ENCODE measurements at places on chromosomes 7 and 10.

- no peak for DNase-seq
Observed at GRCh38 chr7:107056728-107057473, 12.4 kb downstream of the PRKAR2B start.

DNA sequence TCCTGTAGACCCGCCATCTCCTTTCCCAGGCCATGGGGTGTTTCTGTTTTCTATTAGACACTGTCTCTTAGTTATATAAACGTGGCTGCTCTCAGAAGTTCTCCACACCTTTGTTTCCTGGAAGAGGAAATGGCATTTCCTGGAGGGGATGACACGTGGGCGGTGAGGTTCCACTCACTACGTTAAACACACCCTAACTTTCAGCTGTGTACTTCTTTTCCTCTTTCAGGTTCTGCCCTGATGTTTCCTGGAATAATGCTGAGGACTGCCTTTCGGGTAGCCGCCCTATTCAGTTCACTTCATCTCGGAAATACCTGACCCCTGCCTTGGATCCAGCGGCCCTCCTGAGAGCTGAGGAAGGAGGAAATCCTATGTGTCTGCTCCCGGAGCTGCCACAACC lies 3.4 kb upstream of the PRKCQ start:
- no peak for DNase-seq

DNA sequence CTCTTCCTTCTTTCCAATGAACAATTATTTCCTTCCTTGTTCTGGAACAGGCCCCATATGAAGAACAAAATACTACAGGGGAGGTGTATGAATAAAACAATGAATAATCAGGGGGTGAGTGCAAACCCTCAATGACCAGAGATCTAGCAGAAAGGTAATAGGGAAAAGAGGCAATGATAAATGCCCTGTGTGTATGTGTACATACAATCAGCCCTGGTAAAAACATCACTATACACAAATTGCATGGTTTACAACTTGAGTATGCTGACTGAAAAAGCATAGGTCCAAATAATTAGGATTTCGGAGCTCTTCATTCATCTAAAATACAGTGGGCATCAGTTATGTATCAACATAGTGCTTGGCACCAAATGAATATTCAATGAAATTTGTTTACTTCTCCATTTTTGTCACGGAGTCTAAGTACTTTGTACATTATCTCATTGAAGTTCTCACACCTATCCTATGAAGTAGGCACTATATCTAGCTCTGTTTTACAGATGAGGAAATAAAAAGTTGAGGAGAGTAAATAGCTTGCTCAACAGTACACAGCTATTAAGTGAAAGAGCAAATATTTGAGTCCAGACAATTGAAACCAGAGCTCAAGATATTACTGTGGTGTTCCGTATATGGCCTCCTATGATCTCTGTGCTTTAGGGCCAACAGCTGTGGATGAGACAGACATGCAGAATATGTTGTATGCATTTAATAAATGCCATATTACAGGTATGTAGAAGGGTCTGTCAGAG lies 1065.4 kb downstream of the SORCS3 start:
- DNase-seq, result no peak

DNA sequence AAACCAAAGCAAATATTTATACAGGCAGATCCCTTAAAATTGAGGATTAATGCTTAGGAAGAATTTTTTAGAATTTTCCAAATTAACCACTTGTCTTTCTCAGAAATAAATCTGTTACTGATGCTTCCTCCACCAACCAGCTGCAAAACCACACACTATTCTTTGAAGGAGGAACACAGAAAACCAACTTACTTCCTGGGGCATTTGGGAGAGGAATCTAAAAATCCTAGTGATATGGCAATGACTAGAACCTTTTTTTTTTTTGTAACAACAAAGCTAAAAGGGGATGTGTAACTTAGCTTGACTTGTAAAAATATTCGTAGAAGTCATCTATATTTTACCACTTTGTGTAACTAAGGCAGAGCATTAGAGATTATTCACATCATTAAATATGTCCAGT lies 5.1 kb upstream of the TM9SF3 start:
- no peak for DNase-seq

- no peak for DNase-seq
Observed at GRCh38 chr10:52752801-52753445, 19.7 kb downstream of the MBL2 start.

DNA sequence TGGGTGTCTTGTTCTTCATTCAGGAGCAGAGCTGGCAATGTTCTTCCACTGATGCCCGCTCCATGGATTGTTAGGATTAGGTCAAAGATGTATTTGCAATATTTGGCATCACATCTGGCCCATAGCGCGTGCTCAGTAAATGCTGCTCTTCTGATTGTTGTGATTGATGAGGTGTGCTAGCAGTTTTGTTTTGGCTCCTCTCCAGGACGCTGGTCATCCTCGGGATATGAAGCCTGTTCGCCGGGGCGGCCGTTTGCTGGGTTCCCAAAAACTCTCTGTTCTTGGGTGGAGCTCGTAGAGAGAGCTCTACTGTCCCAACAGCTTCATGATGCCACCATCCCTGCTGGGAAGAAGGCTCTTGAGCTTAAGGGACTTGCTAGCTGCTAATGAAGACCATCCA lies 96.9 kb downstream of the XRCC2 start:
- no peak for DNase-seq

Measured in fibroblast of skin of left biceps (primary cell).